ENCODE measurements at places on chromosomes 2 and 18. TPM values are rescaled to one million over a fixed set of nuclear protein-coding genes. Genes with fewer than 3 reads are reported as not detected.
A peak's percentile ranks its signal among the peaks of the same experiment; 100 is the strongest.

The ABCG8 gene
- total RNA-seq = not detected

The STPG4 gene
- total RNA-seq = not detected

- H3K36me3 ChIP-seq = peaks cover 14% of the 10 kb centered on the region
- H3K4me3 ChIP-seq = no peak overlapping the region
- DNase-seq = peak; percentile 69
- no peaks in the 10 kb centered on the region for H3K4me1 ChIP-seq
Observed at GRCh38 chr2:54657664-54658083, 65.8 kb upstream of the EML6 start.

- H3K27ac ChIP-seq = no peak overlapping the region
- H3K27me3 ChIP-seq = no peaks in the 10 kb centered on the region
- no peak for DNase-seq
- H3K4me1 ChIP-seq = no peaks in the 10 kb centered on the region
- no peaks in the 10 kb centered on the region for H3K36me3 ChIP-seq
Observed at GRCh38 chr2:153939124-153939796, 67.5 kb downstream of the GALNT13 start.

DNA sequence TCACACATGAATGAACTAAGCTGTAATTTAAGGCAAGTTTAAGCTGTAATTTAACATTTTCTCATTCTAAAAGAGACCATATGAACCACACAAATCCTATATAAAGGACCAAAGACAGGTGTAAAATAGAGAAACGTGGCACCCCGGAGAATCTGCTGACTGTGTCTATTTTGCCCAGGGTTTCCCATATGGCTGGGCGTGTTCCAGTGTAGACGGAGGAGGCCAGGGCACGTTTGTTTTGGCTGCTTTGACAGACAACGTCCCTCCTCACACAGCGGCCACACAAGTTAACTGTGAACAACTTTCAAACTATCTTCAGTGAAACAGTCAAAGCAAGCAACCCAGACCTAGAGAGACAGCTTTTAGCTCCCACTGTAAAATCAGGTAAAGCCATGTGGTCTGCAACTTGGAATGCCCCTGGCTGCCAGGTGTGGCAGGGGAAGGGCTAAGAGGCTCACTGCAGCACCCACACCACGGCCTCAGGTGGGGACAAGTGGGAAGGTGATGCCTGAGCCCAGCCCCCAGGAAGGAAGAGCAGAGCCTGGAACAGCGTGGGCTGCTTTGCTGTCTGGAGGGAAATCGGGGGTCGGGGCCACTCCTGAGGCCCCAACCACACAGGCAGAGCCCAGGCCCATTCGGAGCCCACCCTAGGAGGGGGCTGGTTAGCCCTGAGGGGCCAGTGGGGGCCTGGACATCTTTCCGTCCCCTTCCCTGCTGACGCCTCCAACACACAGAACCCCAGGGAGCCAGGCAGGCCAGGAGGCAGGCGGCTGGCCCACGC, 40.7 kb downstream of the SLC66A2 start:
- no peak for DNase-seq
- H3K36me3 ChIP-seq = no peaks in the 10 kb centered on the region
- peaks cover 6% of the 10 kb centered on the region for H3K4me1 ChIP-seq
- peak overlapping the region; percentile 42 for H3K4me3 ChIP-seq
- H3K27ac ChIP-seq = no peak overlapping the region
- H3K27me3 ChIP-seq = peaks cover 5% of the 10 kb centered on the region

- H3K4me3 ChIP-seq = no peak overlapping the region
- H3K27ac ChIP-seq = no peak overlapping the region
- H3K4me1 ChIP-seq = peaks cover 12% of the 10 kb centered on the region
- H3K36me3 ChIP-seq = no peaks in the 10 kb centered on the region
- DNase-seq = no peak
Observed at GRCh38 chr2:68391869-68392268, 26.8 kb downstream of the PLEK start.

DNA sequence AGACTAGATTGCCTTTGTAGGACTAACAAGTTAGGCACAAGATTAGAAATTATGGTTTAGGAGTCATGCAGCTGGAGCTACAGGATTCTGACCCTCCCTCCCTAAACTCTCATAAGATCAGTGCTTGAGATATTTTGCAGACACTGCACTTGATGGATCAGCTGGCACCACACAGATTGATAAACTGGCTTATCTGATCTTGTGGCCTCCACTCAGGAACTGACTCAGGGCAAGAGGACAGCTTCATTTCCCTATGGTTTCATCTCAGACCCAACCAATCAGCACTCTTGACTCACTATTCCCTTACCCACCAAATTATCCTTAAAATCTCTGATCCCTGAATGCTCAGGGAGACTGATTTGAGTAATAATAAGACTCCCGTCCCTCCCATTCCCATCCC, 152.3 kb downstream of the DIS3L2 start:
- no peak overlapping the region for H3K27ac ChIP-seq
- no peak overlapping the region for H3K4me3 ChIP-seq
- no peaks in the 10 kb centered on the region for H3K4me1 ChIP-seq
- DNase-seq = no peak
- no peaks in the 10 kb centered on the region for H3K36me3 ChIP-seq

DNA sequence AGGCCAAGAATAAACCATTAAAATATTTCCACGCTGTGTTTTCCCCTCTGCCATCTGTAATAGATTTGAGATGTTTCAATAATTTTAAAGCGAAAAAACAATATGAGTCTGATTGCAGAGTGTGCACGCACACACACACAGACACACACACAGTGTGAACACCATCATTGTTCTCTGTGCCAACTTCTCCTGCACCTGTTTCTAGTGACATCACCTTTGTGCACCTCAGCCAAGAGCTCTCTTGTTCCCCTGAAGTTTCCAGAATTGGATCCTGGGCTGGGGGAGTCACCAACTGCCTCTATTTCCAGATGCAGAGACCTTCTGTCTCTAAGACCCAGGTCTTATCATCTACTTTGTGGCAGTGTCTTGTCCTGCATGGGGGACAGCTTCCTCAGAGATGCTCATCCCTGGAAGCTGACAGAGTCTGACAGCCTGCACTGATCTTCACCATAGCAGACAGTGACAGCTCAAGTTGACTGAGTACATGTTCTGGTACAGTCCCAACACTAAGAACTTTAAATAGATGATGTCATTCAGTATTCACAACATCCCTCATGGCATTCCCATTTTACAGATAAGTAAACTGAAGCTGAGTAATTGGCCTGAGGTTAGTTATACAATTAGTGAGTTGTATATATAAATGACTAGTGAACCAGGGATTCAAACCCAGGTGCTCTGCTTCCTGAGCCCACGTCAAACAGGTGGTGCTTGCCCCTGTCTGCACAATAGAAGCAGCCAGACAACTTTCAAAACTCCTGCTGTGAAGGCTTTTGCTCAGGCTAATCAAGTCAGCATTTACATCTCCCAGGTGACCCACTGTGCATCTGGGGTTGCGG, 39.4 kb downstream of the ACOXL start:
- no peaks in the 10 kb centered on the region for H3K36me3 ChIP-seq
- H3K4me3 ChIP-seq = no peak overlapping the region
- peaks cover 45% of the 10 kb centered on the region for H3K4me1 ChIP-seq
- DNase-seq = no peak

- no peaks in the 10 kb centered on the region for H3K36me3 ChIP-seq
- H3K27ac ChIP-seq = no peak overlapping the region
- no peaks in the 10 kb centered on the region for H3K27me3 ChIP-seq
- peaks cover 14% of the 10 kb centered on the region for H3K4me1 ChIP-seq
Observed at GRCh38 chr2:55837073-55837472, 86.5 kb downstream of the EFEMP1 start.

All from neural progenitor cell (in vitro differentiated cells).